ENCODE measurements at places on chromosomes 2 and 18.

DNA sequence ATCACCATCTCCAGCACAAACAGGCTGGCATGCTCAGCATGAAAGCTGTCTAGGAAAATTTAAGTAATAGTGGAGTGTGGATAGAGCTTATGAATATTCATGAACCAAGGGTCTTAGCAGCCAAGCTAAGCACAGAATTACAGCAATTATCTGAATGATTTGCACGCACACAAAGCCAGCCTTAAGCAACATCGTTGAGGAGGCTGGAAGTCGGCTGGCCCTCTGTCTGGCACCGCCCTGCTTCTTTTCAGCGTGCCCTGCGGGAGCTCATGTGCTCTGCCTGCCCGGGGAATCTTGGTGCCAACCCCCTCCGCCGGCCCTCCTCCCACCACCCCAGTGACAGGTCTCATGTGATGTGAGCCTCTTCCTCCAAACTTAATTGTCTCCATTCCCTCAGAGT lies 540.1 kb downstream of the CMPK2 start:
- DNase-seq: no peak

DNA sequence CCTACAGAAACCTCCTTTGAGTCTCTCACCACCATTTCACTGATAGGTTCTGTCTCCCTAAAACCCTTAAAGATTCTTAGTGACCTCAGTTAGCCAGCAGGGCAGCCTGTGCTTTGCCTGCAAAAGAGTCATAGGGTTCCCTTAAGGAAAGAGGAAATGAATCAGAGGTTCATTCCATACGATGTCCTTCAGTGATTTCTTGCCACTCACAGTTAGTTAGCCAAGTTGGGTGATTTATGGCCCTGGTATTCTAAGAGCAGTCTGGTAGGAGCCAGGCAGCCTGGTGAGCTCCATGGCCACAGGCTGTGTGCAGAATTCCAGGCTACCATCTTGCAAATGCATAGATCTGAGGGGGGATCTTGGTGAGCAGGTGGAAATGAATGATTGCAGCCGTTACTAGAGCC lies 18.7 kb upstream of the CCBE1 start:
- peak; percentile 94 for DNase-seq

DNA sequence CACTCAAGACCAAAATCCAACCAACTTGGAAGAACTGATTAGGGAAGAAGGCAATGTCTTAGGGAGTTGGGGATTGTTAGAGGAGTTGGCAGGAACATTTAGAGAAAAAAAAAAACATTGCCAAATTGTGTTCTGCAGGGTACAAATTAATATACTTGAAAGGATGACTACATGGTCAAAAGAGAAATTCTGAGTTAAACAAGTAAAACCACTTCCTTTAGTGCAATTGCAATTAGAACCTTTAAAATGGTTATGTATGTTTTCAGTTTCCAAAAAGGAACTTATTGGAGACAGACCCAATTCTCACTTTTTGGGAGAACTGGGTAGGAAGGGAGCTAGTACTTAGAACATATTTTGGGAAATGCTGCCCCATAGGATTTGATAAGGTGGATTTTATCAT lies 137.9 kb downstream of the GPD2 start:
- no peak for DNase-seq

DNA sequence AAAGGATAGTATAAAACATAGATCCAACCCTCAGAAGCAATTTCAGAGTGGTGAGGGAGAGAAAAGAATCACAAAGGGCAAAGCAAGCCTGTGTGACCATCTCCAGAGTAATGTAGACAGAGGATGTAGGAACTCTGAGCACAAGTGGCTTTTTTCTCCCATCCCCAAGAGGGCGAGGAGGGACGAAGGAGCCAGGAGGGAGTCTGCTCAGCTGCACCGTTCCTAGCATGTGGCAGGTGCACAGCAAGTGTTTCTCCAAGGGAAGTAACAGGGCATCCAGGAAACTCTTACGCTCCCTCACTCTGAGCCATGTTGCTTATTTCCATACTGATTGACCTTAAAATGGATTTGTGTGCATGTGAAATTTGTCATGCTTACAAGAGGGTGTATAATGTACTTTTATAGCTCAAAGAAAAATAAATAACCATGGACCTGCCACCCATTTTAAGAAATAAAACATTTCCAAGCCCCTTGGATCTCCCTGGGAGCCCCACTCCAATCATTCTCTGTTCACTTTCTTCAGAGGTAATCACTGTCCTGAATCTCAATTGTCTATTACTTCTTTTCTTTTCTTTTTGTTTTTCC lies 37.8 kb upstream of the SEC11C start:
- DNase-seq: no peak

DNA sequence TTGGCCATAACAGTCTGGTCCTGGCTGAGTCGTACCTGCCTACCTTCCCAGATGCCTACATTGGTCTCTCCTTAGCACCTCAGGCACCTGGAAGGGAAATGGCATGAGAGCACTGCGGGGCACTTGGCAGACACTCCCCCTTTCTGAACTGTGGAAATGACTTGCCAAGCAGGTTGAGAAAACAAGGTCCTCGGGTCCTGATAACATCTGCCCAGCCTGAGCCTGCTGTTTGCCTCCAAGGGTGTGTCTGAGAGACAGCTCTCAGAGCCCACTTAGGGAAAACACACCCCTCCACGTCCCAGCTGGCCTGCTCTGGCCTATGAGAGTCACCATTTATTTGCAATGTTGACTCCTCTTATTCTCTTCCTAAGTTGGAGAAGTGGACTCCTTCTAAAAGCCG lies 10.5 kb downstream of the FAM110C start:
- no peak for DNase-seq

DNA sequence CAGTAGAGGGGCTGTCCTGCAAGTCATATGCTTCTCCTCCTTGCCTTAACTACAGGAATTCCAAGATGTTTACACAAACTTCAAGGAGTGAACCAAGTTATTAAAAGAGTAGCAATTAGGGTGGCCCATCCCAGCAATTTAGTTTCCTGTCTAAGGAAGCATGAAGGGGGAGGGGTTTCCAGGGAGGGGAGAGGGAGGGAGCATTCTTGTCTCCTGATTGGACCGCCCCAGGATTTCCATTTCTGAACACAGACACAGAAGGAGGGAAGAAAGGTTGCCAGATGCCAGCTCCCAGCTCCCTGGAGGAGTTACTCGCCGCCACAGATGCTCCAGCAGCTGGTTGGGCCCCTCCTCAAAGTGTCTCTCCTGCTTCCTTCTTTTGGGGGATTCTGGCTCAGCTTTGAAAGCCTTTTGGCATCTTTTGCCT lies 107.6 kb downstream of the TRIB2 start:
- DNase-seq: peak; percentile 83

- DNase-seq: peak; percentile 62
Observed at GRCh38 chr2:69171116-69171896, 158.3 kb downstream of the ANTXR1 start.

- no peak for DNase-seq
Observed at GRCh38 chr2:100529900-100530299, 32.9 kb upstream of the PDCL3 start.

All from fibroblast of skin of right quadriceps (primary cell).